ENCODE measurements at places on chromosomes 6 and 20. TPM values are rescaled to one million over a fixed set of nuclear protein-coding genes. Genes with fewer than 3 reads are reported as not detected.

DNA sequence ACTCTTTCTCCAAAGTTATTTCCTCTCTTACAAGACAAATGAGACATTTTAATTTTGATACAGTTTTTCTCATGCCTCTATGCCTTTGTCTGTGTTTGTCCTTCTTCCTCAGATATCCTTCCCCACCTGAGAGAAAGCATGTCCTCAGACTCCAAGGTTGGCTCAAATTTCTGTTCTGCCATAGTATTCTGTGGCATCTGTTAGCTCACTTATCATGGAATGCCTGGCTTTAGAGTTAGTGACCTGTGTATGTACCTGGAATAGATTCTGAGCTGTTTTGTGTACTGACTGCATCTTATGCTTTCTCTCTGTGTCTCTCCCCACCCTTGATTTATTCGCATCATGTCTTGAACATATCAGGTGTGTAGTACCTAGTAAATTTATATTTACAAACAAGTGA, 90.0 kb downstream of the CENPW start:
- no peak for DNase-seq

DNA sequence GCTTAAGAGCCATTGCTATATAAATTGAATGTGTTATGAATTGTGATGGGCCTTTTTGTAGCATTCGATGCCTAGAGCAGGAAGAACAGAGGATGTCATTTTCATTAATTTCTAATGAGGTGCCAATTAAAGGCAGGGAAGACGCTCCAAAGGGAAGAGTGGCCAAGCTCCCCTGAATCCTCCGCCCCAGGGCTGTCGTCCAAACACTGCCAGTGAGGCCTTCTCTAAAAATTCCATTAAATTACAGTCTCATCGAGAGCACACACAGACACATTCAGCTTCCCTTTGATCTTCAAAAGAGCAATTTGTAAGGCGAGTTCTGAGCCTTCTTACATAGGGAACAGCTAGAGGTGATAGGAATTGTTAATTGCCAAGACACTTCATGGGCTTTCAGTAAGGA, 300.0 kb downstream of the ZFAND3 start:
- no peak for DNase-seq

- DNase-seq = no peak
Measured at GRCh38 chr6:110114004-110114403, 65.5 kb downstream of the WASF1 start.

DNA sequence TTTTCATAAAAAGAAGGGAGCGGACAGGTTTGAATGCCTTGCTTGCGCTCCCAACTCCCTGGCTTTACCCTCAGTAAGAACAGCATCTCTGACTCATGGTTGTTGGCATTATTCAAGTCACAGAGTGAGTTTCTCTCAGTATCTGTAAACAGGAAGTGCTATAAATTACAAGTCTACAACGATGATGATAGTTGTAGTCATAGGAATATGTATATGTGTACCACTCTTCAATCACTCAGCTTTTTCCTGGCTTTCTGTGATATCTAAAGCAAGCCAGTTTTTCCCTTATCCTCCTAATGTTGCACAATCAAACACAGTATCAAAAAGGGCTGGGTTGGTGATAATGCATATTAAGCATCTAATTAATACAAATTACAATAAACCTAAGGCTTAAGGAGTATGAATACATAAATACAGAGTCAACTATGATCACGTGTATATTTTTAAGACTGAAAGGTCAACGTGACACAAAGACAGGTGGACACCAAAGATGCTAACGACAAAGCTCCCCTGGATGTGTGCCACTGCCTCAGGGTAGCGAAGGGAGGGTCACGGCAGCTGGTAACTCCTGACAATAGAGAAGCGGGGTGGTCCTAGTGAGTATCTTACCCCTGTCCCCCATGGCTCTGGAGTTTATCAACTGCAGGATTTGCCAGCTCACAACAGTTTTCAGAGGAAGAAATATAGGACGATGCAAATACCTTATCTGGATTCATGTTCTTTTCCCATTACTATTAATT, 202.8 kb downstream of the BTBD9 start:
- no peak for DNase-seq

DNA sequence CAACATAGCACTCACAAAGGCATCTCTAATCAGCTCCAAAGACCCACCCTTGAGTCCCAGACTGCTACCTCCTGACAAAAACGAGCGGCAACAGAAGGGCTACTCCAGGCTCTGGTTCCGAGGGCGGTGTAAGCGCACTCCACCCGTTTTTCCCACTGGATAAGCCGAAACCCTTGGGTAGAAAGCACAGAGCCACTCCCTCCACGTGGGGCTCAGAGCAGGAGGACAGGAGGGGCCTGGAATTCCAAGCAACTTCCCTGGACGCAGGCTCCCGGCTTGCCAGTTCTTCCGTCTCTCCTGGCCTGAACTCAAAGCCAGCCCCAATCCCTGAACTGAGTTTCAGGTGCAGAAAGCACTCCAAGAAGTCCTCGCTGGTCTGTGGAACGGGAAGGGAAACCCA, 7.4 kb downstream of the GMEB2 start:
- DNase-seq = no peak

DNA sequence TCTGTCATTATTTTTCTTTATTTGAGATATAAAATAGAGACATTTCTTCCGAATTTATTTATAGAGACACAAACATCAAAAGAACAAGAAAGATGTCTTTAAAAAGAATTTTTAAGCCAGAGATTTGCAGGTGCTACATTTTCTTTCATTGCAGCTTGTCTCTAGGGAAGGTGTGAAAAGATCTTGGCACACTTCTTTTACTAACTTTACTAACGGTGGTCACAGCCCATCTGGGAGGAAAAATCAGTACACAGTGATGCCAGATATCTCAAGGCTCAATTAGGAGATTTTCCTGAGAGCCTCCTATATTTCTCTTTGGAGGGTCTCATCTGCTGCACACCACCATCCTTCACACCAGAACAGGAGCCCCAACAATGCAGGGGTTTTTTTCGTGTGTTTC, 29.5 kb downstream of the ABRACL start:
- DNase-seq = no peak

- DNase-seq = no peak
Measured at GRCh38 chr6:52591832-52592231, 15.0 kb upstream of the TRAM2 start.

GRCh38 chr6:51531623-51532022, 555.8 kb downstream of the PKHD1 start:
- no peak for DNase-seq

DNA sequence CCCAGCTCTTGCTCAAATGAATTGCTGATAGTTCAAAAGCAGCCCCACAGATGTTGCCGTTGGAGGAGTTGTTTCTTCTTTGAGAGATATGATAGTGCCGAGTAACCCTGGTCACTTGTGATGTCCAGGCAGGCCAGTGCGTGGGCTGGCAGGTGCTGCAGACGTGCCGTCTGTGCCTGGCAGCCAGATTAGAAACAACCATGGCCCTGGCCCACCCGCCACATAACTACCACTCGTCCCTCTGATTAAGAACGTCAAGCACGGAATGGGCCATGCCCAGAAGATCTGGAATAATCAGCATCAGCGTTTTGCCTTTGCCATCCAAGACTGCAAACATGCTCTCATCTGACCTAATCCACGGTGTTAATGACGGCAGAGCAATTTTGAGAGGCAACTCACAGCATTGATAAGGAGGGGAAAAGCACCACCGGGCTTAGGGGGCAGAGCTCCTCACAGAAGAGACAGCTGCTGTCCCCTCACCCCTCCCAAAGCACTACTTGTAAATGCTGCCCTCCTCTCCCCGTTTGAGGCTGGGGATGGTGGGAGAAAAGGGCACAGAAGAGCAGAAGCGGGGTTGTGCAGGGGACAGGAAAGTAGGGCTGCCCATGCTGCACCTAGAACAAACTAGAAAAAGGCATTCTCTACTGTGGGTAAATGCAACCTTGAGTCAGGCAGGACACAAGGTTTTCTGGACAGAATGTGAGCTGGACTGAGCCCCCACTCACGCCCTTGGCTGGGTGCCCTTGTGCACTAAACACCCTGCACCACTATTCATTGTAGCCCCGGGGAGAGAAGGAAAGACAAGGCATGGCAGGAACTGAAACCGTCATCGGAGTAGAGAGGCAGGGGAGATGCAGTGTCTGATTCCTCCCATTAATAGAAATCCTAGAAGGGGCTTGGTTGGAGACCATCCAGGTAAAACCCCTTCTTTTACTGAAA, 5.3 kb upstream of the CPNE5 start:
- DNase-seq = no peak

Gene LRRC73
- 0.68 TPM for total RNA-seq

Gene PLEKHG1
- total RNA-seq = 4.9 TPM
